ENCODE measurements at places on chromosomes 12 and 14. TPM values are rescaled to one million over a fixed set of nuclear protein-coding genes. Genes with fewer than 3 reads are reported as not detected.

The TTC6 gene
- not detected for total RNA-seq

DNA sequence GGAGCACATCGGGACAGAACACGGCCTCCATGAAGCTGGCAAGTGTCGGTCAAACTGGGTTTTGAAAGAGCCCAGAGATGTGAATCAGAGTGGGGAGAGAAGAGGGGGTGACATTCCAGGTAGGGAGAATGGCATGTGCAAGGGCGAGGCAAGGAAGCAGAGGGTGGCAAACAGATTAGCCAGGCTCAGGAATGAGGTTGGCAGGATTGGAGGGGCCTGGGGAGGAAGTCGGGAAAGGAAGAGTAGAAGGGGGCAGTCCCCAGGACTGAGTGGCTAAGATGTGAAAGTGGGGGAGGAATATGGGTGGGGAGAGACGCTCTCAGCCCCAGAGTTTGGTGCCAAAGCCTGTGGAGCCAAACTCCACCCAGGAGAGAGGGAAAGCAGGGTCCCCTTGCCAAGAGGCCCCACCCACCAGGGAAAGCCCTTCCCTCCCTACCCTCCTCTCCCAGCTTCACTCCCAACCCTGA is 5.5 kb upstream of the HDAC7 start:
- DNase-seq: no peak

GRCh38 chr12:79887890-79888289 is 47.0 kb downstream of the PPP1R12A start:
- no peak for DNase-seq

DNA sequence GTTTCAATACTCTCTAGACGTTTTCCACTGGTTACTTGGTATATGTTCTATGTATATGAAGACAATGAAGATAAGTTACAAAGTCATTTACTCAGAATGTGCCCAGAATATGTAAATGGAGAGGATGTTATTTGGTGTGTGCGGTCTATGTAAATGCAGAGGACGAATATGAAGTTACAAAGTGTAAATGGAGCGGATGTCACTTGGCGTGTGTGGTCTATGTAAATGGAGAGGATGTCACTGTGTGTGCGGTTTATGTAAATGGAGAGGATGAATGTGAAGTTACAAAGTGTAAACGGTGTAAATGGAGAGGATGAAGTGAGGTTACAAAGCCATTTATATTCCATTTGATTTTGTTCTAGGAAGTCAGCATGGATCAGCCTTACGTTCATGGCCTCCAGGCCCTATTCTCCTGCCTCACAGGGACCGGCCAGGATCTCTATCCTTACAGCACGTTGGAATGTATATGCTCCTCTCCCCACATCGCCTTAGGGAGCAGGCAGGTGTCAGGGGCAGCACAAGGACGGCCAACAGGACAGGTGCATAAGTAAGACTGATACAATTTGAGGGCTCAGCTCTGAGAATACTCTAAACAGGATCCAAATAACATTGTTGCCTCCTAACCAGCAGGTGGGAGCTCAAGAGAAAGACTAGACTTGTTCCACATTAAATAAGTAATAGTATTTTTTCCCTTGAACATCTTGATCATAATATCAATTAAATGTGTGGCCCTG is 42.4 kb downstream of the GLRX5 start:
- no peak for DNase-seq

Measured in heart right ventricle (tissue), 16 donors.